ENCODE measurements at places on chromosomes 3 and 15.

DNA sequence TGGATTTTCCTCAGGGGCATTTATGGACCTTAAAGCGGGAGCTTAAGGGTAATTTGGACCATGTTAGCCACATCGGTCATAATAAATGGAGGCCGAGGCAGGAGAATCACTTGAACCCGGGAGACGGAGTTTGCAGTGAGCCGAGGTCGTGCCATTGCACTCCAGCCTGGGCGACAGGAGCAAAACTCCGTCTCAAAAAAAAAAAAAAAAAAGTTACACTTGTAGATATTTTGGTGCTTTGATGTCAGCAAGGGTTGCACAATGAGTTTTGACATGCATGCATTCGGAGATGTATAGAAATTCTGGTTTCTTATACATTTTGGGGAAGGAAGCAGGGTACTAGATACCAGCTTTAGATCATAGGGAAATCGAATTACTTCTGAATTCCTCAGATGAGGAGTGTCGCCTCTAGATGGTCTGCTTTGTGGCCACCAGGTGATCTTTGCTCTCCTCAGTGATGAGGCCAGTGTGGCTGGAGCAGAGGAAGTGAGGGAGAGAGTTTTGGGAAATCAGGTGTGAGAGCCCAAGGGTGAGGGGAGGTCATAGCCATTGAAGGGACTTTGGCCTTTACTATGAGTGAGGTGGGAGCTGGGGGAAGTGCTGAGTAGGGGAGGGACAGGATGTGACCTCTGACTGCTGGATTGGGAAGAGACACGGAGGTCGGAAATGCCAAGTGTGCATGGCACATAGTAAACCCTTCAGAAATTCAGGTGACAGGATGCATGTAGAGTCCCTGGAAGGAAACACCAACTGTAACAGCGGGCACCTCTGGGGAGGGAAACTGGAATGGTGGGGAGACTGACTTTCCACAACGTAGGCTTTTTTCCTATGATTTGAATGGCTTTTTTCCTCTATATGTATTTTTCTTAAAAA is 8.4 kb upstream of the RBSN start:
- DNase-seq = no peak

DNA sequence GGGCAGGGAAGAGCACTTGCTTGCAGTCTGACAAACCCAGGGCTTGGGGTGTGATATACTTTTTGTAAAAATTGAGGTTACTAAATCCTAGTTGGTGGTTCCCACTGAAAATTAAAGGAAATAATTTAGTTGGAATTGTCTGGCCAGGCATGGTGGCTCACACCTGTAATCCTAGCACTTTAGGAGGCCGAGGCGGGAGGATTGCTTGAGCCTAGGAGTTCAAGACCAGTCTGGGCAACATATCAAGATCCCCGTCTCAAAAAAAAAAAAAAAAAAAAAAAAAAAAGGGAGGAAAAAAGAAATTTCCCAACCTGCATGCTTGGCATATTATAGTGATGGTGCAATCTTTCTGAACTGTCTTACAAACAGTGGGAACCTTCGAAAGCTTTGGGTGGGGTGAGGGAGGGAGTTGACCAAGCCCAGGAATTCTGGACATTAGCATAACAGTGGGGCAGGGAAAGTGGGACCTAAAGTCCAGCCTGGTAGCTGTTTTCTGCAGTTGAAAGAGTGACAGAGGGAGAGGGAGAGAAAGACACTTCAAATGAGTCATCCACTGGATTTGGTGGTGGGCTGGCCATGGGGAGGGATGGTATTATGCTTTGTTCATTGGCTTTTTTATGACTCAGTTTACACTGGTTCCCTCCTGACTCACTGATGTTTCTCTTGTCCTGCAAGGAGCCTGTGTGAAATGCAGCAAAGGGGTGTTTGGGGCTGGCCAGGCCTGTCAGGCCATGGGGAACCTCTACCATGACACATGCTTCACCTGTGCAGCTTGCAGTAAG is 41.1 kb downstream of the LIMD1 start:
- DNase-seq = no peak

GRCh38 chr3:12946649-12947316 is 105.4 kb upstream of the RPL32 start:
- DNase-seq = no peak

DNA sequence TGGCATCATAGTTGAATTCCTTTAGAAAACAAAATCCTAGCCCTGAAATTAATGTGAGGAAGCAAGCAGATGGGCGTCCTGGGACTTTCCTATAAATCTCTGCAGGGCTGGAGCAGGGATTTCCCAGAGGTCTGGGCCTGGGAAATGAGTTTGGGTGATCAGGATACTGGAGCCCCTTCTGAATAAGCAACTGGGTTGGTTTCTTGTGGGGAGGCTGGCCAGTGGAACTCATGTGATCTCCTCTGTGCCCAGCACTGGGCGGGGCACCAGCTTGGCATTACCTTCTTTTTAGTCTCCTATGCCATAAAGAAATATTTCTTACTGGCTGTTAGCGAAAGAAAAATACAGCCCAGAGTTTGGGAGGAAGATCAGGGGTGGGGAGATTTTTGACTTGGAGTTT is 1.7 kb downstream of the THSD4 start:
- no peak for DNase-seq

- no peak for DNase-seq
These were observed 155.1 kb upstream of the SATB1 start for GRCh38 chr3:18580268-18580667.

GRCh38 chr3:69767571-69767970 is 28.3 kb downstream of the MITF start:
- peak; percentile 88 for DNase-seq

GRCh38 chr3:64848822-64849221 is 161.0 kb upstream of the ADAMTS9 start:
- no peak for DNase-seq

DNA sequence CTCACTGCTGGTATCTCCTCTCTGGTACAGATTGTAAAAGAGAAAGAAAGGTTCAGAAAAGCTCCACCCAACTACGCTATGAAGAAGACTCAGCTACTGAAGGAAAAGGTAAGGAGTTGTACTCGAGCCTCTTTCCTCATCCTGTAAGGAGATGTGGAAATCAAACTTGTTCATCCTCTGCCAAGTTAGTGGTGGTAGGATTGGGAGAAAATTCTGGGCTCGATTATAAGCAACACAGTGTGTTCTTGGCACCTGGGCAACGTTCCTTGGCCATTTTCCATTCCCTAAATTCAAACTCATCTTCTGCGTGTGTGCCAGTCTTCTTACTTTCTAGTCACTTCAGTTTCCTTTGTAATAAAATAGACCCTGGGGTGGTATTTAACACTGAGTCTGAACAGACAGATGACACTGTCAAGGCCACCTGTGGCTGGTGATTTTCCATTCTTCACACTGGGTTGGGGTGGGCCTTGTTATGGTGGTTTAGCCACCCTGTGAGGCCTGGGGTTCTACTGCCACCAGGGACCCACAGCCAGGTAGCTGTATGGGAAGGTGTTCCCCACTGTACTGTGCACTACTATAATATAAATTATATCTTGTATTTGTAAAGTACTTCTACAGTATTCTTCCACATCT is 17.1 kb upstream of the ITPKA start:
- no peak for DNase-seq

GRCh38 chr3:12935023-12935860 is 93.9 kb upstream of the RPL32 start:
- DNase-seq = no peak

- DNase-seq = no peak
These were observed at the start of gene HRH1 for GRCh38 chr3:11154036-11154952. HRH1 (plus strand) TSS chr3:11154493; CDS start chr3:11259038, 104,545 bp downstream.
